ENCODE measurements at places on chromosomes 13 and 19.

DNA sequence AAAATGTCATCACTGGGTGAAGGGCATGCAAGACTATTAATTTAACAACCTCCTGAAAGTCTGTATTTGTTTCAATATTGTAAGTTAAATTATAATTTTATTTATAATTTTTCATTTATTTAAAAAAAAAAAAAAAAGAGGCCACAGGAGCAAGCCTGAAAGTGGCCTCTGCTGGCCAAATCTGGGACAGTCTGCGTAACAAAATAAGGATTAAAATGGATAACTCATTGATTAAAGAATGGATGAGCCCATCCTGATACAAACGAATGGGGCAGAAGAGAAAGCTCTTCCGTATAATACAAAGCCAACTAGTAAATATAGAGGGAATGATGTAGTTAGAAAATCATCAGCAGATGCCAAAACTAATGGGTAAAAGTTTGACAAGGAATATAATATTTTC is 36.2 kb downstream of the SUCLA2 start:
- H3K36me3 ChIP-seq, result peaks cover 60% of the 10 kb centered on the region
- H3K27ac ChIP-seq, result no peak overlapping the region
- no peaks in the 10 kb centered on the region for H3K4me1 ChIP-seq
- H3K4me3 ChIP-seq, result no peak overlapping the region
- no peak for DNase-seq

DNA sequence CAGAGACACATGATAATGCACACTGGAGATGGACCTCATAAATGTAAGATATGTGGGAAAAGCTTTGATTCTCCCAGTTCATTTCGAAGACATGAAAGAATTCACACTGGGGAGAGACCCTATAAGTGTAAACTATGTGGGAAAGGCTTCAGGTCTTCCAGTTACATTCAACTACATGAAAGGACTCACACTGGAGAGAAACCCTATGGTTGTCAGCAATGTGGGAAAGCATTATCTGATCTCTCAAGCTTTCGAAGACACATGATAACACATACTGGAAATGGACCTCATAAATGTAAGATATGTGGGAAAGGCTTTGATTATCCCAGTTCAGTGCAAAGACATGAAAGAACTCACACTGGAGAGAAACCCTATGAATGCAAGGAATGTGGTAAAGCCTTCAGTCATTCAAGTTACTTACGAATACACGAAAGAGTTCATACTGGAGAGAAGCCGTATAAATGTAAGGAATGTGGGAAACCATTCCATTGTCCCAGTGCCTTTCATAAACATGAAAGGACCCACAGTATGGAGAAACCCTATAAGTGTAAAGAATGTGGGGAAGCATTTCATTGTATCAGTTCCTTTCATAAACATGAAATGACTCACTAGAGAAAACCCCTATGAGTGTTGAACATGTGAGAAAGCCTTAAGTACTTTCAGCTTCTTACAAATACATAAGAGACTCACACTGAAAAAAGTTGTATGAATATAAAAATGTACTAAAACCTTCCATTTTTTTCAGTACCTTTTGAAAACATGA is 14.7 kb downstream of the ZNF441 start:
- no peak overlapping the region for H3K4me3 ChIP-seq
- no peaks in the 10 kb centered on the region for H3K4me1 ChIP-seq
- no peak for DNase-seq
- peaks cover 80% of the 10 kb centered on the region for H3K36me3 ChIP-seq
- H3K27me3 ChIP-seq, result no peaks in the 10 kb centered on the region
- no peak overlapping the region for H3K27ac ChIP-seq

- peaks cover 32% of the 10 kb centered on the region for H3K27me3 ChIP-seq
- peak; percentile 84 for DNase-seq
- peak overlapping the region; percentile 22 for H3K4me3 ChIP-seq
- H3K36me3 ChIP-seq, result no peaks in the 10 kb centered on the region
- H3K4me1 ChIP-seq, result peaks cover 10% of the 10 kb centered on the region
These were observed 11.7 kb upstream of the CLN5 start for GRCh38 chr13:76980075-76980718.

- H3K36me3 ChIP-seq, result peaks cover 34% of the 10 kb centered on the region
- no peaks in the 10 kb centered on the region for H3K27me3 ChIP-seq
- no peak overlapping the region for H3K4me3 ChIP-seq
- H3K4me1 ChIP-seq, result no peaks in the 10 kb centered on the region
- peak overlapping the region; percentile 19 for H3K27ac ChIP-seq
These were observed 56.6 kb downstream of the SMARCA4 start for GRCh38 chr19:11017275-11018035.

GRCh38 chr19:47564081-47564480 is 8.9 kb downstream of the ZNF541 start:
- peaks cover 10% of the 10 kb centered on the region for H3K4me1 ChIP-seq
- DNase-seq, result no peak
- H3K36me3 ChIP-seq, result no peaks in the 10 kb centered on the region
- no peak overlapping the region for H3K27ac ChIP-seq
- peaks cover 4% of the 10 kb centered on the region for H3K27me3 ChIP-seq
- H3K4me3 ChIP-seq, result no peak overlapping the region

DNA sequence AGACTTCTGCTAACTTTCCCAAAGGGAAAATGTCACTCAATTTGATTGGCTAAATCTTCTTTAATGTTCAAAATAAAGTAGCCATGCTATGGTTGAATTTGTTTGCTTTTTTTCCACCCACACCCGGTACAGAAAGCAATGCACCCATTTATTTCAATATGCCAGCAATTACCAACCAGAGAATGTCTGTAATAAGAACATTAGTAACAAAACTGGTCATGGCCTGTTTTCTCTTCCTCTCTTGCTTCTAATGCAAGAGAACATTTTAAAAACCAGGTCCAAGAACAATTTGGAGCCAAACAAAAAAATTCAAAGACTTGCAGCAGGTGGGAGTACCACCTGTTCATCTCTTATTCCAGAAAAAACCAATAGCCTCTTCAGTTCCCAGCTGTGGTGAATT is 1108.8 kb upstream of the PCDH20 start:
- no peaks in the 10 kb centered on the region for H3K36me3 ChIP-seq
- H3K4me3 ChIP-seq, result no peak overlapping the region
- H3K27ac ChIP-seq, result no peak overlapping the region
- no peaks in the 10 kb centered on the region for H3K27me3 ChIP-seq
- H3K4me1 ChIP-seq, result no peaks in the 10 kb centered on the region

- H3K27me3 ChIP-seq, result no peaks in the 10 kb centered on the region
- H3K4me3 ChIP-seq, result no peak overlapping the region
- H3K4me1 ChIP-seq, result no peaks in the 10 kb centered on the region
- DNase-seq, result no peak
- H3K27ac ChIP-seq, result no peak overlapping the region
These were observed 251.4 kb downstream of the VWA8 start for GRCh38 chr13:41709511-41709910.

DNA sequence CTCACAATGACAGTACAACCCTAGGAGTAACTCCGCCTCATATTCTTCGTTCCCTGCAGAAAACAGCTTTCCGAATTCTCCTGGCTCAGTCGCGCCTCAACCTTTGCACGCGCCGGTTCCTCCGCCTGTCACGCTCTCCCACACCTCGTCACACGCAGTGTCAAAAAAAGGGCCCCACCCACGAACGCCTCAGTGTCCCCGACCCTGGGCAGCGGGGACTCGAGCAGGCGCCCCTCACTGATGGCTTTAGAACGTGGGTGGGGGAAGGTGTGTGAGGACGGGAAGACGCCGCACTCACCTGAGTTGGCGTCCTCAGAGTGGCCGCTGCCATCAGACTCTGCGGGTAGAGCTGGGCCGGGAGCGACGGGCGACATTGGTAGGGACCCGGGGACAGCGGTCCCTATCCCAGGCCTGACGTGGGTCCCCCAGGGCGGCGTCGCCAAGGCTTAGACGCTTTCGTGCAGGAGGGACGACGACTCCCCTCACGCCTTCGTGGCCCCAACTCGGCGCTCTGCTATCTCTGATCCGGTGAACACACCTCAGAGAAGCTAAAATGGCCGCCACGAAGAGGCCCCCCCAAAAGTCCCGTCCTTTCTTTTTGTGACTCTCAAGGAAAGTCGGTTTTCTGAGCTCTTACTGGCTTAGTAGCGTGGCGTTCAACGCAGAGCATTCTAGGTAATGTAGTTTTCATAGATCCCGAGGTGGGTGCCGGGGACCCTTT is at the start of gene ZNF154:
Gene ZNF154, minus strand, starts transcription at position 564 of the 721 bp plus-strand sequence. Its CDS starts 233 bp downstream, at position 331.
- H3K36me3 ChIP-seq, result peaks cover 54% of the 10 kb centered on the region
- H3K4me3 ChIP-seq, result peak within 1 kb of the TSS; percentile 81
- H3K27ac ChIP-seq, result peak within 1 kb of the TSS; percentile 92
- H3K27me3 ChIP-seq, result no peaks in the 10 kb centered on the region

- H3K36me3 ChIP-seq, result no peaks in the 10 kb centered on the region
- peaks cover 5% of the 10 kb centered on the region for H3K4me1 ChIP-seq
- DNase-seq, result no peak
These were observed 52.2 kb downstream of the PEPD start for GRCh38 chr19:33469171-33470039.

DNA sequence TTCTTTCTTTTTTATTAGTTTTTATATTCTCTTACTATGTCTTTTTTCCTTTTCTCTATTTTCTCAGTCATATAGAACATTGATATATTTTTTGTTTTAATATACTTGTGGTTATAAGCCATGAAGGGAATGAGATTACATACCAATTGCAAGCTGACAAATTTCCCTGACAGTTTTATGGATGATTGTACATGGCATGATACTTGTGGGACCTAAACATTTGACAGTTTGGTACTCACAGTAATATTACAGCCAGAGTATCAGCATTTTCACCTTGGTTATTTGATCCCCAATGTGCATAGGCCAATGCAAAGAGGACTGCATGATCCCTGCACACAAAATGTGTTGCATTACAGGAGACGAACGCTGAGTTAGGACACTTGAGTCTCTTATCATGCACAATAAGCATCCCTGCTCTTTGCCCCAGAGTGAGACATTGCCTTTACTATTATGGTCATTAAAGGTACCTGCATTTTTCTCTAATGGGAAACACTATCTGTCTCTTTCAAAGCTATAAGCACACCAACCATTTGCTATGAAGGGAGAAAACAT is 713.4 kb upstream of the PCDH20 start:
- no peak for DNase-seq
- no peaks in the 10 kb centered on the region for H3K36me3 ChIP-seq

DNA sequence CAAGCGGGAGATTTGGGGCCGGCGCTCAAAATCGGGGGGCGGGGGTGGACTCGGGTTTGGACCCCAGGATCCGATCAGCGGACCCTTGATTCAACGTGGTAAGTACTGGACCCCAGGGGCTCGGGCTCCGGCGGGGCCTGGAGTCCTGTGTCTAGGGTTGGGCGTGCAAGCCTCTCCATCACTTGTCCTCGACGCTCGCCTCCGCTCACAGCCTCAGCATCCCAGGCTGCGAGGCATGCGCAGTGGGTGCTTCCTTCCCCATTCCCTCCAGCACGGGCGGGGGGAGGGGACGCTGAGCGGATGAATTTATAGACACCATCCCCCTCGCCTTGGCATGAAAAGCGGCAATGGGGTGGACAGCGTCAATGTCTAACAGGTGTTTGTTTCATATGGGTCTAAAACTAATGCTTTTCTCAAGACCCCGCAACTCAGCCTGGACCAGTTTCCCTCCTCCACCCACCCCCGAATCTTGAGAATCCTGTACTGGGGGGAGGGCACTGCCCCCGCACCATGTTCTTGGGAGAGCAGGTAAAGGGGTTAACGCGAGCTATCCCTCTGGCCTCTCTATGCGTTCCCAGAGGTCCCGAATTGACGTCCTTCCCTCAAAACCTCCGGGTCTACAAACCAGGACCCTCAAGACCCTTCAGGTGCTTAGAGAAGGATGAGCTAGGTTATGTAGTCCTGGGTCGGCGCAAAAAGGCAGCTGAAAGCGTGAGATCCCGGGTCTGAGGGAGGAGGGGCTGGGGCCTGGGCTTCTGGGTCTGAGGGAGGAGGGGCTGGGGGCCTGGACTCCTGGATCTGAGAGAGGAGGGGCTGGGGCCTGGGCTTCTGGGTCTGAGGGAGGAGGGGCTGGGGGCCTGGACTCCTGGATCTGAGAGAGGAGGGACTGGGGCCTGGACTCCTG is 579 bp downstream of the CPT1C start:
- peaks cover 12% of the 10 kb centered on the region for H3K36me3 ChIP-seq
- peak overlapping the region; percentile 77 for H3K4me3 ChIP-seq
- peaks cover 27% of the 10 kb centered on the region for H3K4me1 ChIP-seq
- H3K27me3 ChIP-seq, result peaks cover 24% of the 10 kb centered on the region
- H3K27ac ChIP-seq, result no peak overlapping the region

DNA sequence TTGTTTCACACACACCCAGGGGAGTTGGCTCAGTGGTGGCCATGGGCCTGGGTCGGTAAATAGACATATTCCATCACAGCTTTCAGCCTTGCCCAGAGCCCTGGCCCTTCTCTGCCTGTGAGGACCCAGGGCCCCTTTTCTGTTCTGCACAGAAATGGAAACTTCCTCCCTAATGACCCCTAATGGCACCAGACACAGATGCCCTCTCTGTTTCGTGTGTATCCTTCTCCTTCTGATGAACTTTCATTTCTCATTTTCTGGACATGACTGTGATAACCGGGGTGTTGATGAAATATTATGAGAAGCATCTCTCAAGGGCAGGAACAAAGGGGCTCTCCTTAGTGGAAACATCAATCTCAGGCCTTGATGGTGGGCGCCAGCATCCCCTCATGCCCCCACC is 12.8 kb downstream of the LILRA1 start:
- no peak overlapping the region for H3K4me3 ChIP-seq
- no peaks in the 10 kb centered on the region for H3K4me1 ChIP-seq
- DNase-seq, result no peak
- peaks cover 17% of the 10 kb centered on the region for H3K27me3 ChIP-seq
- no peaks in the 10 kb centered on the region for H3K36me3 ChIP-seq

DNA sequence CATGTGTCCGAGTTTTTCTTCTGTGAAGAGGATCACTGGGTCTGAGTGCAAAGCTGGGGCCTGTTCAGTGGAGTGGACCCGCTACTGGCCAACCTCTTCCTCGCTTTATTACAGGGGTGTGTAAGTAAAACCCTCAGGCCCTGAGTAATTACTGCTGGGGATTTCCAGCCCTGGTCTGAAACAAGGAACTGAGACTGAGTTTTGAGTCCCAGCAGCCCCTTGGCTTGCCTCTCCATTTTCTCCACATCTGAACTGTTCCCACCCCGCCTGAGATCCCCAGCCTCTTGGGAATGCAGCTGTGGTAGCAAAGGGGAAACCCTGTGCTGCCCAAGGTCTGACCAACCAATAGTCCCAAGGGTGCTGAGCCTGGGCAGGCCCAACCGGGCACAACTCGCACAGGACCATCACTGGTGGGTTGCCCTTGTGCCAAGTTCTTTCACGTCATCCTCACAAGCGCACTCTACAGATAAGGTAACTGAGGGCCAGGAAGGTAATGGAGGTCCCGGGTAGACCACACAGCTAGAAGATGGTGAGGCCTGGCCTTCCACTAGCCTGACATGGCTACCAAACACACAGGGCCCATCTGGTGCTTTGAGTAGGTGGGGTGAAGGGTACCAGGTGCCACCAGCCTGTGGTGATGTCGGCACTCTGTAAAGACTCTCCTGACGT is 13.7 kb upstream of the SLC35E1 start:
- H3K4me3 ChIP-seq, result peak overlapping the region; percentile 58
- H3K36me3 ChIP-seq, result no peaks in the 10 kb centered on the region
